ENCODE measurements at places on chromosomes 6 and 20.

- DNase-seq, result no peak
Measured at GRCh38 chr6:45987856-45988255, 27.8 kb downstream of the CLIC5 start.

GRCh38 chr6:161626132-161626676 is 352.3 kb upstream of the AGPAT4 start:
- DNase-seq, result no peak

DNA sequence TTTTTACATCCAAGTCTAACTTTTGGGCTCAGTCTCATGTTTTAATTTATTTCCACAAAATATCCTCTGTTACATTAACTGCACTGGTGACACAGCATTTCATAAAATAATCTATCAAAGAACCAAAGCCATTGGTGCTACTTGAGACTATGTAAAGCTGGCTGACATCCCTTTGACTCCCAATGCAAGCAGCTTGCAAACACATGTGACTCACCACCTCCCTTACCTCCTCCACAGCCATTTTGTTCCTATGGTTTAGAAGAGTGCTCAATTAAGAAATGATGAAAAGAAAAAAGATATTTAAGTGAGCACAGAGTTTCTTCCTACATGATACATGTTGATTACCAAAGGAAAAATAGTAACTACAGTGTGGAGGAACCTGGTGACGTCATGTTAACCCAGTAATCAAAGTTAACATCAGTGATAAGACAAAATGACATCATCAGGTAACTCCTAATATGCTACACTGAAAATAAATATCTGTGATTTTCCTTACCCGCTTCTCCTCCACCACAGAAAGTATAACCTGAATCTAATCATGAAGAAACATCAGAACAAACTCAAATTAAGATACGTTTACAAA is 53.3 kb upstream of the LGSN start:
- no peak for DNase-seq

- no peak for DNase-seq
Measured at GRCh38 chr6:154071236-154071635, 32.2 kb downstream of the OPRM1 start.

- no peak for DNase-seq
Measured at GRCh38 chr6:165628955-165629354, 34.1 kb downstream of the PDE10A start.

Measured in Kasumi-1 (cell line).